Renal cortical epithelial cell (primary cell): ENCODE measurements at places on chromosomes 5 and 9. TPM values are rescaled to one million over a fixed set of nuclear protein-coding genes. Genes with fewer than 3 reads are reported as not detected.

AK8 gene
- total RNA-seq = 2.3 TPM in 1 of 2 replicates, not detected in the other

IL17B gene
- not detected in 2 replicates for total RNA-seq

DMGDH gene
- total RNA-seq = 4.5 and 9.3 TPM in 2 replicates

TICAM2 gene
- total RNA-seq = 3.1 and 6.9 TPM in 2 replicates

GRXCR2 gene
- total RNA-seq = not detected in 2 replicates

KCTD16 gene
- total RNA-seq = 0.35 and 1.1 TPM in 2 replicates

OR1J2 gene
- not detected in 2 replicates for total RNA-seq

TLX3 gene
- total RNA-seq = 0.35 TPM in 1 of 2 replicates, not detected in the other

ADAMTS6 gene
- total RNA-seq = 2.7 and 41.8 TPM in 2 replicates

DENND4C gene
- total RNA-seq = 79.9 and 155 TPM in 2 replicates

FABP6 gene
- not detected in 2 replicates for total RNA-seq

ADAMTSL1 gene
- total RNA-seq = 1.5 and 2.3 TPM in 2 replicates

ADGRD2 gene
- not detected in 2 replicates for total RNA-seq
